ENCODE measurements at places on chromosomes 5 and 9.
A peak's percentile ranks its signal among the peaks of the same experiment; 100 is the strongest.

GRCh38 chr9:83651558-83651957 lies 28.6 kb downstream of the IDNK start:
- no peak for DNase-seq

- DNase-seq = no peak
Measured at GRCh38 chr5:144297081-144297480, 126.4 kb downstream of the KCTD16 start.

GRCh38 chr5:44365345-44365744 lies 23.9 kb downstream of the FGF10 start:
- peak; percentile 7 for DNase-seq

- DNase-seq = no peak
Measured at GRCh38 chr5:77844623-77845323, 68.6 kb upstream of the TBCA start.

DNA sequence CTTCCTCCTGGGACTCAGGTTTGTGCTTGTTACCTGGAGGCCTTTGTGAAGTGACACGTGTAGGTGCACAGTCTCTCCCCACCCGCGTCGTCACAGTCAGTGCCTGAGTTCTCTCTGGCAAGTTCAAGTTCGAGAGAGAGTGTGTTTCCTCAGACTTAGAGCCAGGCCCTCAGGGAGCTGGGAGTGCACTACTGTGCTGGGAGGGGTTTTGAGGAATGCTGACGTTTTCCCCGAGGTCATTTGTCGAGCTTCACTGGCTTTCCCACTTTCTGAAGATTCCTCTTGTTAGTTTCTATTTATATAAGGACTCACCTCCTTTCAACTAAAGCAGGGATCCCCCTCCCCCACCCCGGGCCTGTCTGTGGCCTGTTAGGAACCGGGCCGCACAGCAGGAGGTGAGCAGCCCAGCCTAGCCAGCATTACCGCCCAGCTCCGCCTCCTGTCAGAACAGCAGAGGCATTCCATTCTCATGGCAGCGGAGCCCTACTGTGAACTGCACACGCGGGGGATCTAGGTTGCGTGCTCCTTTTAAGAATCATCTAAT lies 209.2 kb downstream of the DIRAS2 start:
- no peak for DNase-seq

DNA sequence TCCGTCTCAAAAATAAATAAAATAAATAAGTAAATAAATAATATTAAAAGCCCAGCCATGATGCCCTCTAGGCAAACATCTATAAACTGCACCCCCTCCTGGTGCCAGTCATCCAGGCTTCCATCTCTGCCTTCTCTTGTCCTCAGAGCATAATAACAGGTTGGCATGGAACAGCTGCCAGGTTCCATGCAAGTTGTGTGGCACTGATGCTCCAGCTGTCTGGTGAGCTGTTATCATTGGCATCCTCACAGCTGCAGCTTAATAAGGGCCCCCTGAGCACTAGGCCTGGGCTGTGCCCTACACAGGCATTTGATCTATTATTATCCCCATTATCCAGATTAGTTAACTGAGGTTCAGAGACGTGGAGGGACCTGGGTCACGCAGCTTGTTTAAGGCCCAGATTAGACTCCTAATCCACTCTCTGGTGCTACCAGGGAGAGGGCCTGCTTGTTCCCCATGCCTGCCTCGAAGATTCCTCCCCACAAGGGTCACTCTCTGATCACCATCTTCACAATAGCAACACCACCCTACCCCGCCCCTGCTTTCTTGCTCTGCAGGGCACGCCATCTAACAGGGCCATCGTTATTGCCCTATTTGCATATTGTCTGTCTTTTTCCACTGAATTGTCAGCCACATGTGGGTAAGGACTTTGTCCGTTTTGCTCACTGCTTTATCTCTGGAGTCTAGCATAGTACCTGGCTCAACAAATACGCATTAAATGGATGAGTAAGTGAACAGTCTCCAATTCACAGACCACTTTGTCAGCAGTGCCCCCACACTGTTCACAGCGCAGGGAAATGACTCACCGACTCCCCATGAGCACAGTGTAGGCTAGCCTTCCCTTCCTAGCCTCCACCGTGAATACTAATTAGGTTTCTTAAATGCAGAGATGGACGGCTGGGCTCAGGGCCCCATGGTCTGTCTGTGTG lies 1.5 kb upstream of the DNM1 start:
- no peak for DNase-seq

DNA sequence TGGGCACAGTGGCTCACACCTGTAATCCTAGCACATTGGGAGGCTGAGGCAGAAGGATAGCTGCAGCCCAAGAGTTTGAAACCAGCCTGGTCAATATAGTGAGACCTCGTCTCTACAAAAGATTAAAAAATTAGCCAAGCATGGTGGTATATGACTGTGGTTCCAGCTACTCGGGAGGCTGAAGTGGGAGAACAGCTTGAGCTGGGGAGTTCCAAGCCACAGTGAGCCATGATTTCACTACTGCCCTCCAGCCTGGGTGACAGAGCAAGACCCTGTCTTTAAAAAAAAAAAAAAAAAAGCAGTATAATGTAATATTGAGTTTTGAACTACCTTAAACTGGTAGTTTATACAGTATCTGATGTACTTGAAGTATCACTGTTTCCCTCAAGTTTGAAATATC lies 358.4 kb downstream of the EBF1 start:
- DNase-seq = no peak

DNA sequence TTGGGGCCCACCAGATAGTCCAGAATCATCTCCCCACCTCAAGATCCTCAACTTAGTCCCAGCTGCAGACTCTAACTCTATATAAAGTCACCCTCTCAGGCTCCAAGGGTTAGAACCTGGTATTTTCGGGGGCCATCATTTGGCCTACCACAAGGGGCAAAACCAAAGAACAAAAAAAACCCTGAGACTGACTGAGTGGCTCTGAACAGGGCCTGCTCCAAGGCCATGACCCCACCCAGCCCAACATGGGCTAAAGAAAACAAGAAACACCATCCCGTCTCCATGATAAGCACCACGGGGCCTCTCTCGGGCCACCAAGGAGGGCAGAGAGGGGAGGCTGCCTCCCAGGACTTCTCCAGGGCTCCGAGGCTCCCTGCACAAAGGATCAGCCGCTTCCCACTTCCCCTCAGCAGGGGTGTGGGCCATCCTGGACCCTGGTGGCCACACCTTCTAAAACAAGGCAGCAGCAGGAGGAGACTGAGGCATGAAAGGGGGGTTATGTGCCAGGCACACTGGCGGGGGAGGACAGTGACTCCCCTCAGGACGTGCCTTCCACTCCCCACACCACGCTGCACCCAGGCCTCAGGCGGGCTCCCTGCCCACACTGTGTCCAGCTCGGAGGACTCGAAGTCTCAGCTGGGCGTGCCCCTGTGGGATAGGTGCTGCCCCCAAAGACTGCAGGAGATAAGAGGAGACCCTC lies 51.5 kb downstream of the SEMA4D start:
- DNase-seq = no peak

DNA sequence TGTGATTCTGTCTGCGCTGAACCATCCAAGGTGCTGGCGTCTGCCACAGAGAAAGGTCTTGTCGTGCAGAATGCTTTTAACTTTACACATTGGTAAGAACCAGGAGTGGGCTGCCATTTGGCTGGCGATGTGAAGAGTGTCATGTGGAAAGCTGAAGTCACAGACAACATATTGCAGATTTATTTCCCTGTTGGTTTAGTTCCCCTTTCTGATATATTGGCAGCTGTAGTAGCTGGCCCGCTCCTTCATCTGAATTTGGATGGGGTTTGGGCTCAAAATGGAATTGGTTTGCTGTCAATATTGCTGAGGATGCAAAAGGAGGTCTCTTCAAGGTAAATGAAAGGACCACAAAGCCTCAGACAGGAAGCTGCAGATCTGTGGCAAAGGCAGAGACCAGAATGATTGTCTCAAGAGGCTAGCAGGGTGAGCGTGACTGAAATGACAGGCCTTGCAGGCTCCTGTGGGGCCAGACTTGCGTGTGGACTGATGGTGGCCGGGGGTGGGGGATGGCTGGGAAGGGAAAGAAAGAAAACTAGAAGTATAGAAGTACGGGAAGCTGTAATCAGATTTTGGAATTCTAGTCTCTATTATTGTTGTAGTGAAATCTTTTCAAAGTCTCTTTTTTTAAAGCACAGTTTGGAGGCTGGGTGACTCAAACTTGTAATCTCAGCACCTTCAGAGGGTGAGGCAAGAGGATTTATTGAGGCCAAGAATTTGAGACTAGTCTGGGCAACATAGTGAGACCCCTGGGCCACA lies 25.1 kb upstream of the CD180 start:
- DNase-seq = no peak

DNA sequence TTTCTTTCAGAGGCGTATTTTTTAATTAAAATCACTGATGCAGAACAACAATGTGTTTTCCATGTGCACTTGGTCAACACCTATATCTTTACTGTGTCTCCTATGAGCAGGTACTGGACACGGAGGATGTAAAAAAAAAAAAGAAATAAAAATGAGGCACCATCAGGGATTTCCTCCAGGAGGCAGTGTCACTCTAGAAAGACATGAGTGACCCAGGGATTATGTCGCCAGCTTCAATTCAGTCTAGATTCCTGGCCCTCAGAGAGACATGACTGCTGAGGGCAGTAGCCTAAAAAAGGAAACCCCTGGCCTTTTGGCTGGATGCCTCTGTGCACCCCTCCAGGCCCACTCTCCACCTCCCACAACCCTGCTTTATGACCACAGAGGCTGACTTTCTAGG lies 18.3 kb upstream of the IL33 start:
- DNase-seq = no peak

- no peak for DNase-seq
Measured at GRCh38 chr5:109690242-109690974, 681 bp downstream of the MAN2A1 start.

GRCh38 chr9:112103405-112103804 lies 71.7 kb downstream of the SUSD1 start:
- no peak for DNase-seq

DNA sequence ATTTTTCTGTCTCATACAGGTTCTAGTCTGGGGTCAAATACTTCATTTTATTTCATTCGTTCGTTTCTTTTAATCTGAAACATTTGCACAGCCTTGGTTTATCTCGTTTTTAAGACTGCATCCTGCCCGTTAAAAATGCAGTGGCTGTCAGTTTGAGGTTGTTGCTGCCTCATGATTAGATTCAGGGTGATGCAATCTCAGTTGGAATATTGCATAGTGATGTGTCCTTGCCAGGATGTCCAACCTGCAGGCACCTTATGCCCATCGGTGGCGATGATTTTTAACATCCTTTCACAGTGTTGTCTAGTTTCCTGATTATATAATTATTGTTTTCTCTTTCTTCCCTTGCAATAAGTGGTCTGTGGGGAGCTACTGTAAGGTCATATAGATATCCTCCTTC lies 45.1 kb downstream of the SH3GL2 start:
- no peak for DNase-seq

DNA sequence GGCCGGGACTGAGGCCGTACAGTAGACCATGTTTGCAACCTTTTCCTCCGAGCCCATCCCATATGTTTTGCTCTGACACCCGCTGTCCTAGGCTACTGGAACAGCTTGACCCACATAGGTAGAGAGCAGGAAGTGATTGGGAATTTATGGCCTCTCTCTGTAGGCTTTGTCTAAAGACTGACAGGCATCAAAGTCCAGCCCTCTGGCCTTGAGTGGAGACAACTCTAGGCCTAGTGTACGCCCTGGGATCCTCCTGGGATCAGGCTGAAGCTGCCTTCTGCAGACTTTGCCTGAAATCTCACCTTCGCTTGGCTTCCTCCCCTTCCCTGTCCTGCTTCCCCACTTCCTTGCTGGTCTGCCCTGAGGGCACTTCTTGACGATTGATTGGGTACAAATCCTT lies 13.6 kb upstream of the AKNA start:
- DNase-seq = no peak

DNA sequence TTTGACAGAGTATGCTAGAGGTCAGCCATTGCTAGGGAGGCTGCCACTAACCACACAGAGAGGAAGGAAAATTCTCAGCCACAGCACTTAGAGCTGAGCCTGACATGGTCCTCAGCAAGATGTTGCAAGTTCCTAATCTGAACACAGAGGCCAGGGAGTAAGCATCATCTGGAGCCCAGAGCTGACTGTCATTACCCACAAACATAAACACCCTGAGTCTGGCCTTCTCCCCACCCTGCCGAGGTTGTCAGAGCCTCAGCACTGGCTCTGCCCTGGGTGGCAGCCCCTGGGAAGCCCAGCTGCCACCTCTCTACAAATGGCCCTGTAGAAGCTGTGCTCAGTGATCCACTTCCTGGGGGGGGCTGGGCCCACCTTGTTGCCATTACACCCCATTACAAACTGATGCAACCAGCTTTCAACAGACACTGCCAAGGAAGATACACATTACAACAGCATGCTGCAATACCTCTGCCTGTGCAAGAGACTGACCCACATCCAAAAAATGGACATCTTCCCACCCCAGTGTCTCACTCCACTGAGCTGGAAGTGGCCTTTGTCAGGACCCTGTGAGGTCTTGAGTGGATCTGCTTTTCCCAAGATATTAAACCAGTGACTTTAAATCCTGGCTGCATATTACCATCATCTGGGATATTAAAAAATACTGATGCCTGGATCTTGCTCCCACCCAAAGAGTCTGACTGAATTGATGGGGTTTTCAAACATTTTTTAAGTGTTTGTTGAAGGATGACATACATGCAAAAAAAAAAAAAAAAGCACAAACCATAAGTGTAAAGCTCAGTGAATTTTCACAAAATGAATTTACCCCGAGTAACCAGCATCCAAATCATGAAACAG lies 33.0 kb downstream of the IRF1 start:
- DNase-seq = peak; percentile 88

DNA sequence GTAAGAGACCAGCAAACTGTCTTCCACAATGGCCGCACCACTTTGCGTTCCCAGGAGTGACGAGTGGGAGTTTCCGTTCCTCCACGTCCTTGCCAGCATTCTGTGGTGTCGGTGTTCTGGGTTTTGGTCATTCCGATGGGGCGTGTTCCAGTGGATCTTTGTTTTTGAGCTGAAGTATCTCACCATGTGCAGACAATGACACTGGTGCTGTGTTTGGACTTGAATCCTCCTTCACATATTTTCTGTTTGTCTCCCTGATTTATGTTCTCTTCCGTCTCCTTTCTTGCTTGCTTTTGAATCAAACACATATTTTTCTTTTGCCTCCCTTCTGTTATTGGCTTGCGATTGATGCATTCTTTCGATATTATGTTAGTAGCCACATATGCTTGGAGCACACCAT lies 60.8 kb upstream of the IRX4 start:
- DNase-seq = no peak

- no peak for DNase-seq
Measured at GRCh38 chr5:20554001-20554400, 566.0 kb upstream of the CDH18 start.

- no peak for DNase-seq
Measured at GRCh38 chr5:123120197-123120596, 31.2 kb downstream of the PRDM6 start.

GRCh38 chr5:116564756-116565490 lies 9.7 kb downstream of the SEMA6A start:
- DNase-seq = no peak
